ENCODE measurements at places on chromosomes 1 and 21.

GRCh38 chr1:27713139-27713725, 12.5 kb upstream of the FAM76A start:
- DNase-seq: no peak

DNA sequence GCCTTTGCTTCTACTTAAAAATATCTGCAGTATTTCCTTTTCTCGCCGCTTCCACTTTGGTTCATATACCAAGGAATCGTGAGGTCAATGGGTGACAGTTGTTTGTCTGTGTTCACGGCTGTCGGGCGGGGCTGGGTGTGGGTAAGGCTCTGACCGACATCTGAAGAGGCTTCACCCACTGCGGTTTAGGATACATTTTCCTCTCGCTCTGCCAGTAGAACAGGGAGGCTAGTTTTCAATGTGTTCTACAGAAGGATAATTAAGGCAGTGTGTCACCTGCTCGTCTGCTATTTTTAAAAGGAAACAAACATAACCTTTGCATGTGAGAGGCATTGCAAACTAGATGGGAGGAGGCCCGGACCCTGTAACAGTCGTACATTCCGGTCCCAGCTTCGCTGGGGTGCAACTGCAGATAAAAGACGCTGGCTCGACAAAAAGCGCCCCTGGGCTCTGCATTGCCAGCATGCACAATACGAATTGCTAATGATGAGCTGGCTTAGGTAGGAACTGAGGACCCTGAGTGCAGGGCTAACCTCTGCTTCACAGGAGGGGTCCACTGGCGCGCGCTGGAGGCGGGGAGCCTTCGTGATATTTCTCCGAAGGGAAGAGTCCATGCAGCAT, 8.5 kb upstream of the ERG start:
- no peak for DNase-seq

DNA sequence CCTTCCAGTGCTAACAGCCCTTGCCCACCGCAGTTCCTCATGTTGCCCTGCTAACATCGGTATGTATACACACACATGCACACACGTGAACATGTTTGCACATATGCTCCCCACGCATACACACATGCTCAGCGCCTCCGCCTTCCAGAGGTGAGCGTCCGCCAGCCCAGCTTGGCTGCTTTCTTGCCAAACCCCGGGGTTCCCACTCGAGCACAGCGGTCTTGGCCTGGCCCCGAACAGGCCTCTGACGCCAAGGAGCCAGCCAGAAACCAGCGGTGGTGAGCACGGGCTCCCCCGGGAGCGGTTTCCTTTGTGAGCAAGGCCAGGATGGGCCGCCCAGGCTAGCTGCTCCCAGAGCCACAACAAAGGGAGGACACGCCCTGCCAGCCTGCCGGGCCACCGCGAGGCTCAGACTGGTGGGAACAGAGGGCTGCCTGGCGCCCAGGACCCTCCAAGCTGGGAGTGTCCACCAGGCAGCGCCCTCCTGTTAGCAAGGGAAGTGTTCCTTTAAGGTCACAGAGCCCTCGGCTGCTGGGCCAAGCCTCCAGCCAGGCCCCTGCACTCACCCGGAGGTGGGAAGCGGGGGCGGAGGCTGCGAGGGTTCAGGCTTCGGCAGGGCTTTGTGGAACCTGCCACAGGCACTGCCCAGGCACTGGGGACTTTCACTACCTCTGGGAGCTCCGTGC, 65.4 kb downstream of the ALPL start:
- DNase-seq: peak; percentile 76

- no peak for DNase-seq
Observed at GRCh38 chr1:84224905-84225304, 76.6 kb upstream of the SAMD13 start.

Measured in urothelium cell line (cell line).